ENCODE measurements at places on chromosomes 5 and 9. TPM values are rescaled to one million over a fixed set of nuclear protein-coding genes. Genes with fewer than 3 reads are reported as not detected.

DNA sequence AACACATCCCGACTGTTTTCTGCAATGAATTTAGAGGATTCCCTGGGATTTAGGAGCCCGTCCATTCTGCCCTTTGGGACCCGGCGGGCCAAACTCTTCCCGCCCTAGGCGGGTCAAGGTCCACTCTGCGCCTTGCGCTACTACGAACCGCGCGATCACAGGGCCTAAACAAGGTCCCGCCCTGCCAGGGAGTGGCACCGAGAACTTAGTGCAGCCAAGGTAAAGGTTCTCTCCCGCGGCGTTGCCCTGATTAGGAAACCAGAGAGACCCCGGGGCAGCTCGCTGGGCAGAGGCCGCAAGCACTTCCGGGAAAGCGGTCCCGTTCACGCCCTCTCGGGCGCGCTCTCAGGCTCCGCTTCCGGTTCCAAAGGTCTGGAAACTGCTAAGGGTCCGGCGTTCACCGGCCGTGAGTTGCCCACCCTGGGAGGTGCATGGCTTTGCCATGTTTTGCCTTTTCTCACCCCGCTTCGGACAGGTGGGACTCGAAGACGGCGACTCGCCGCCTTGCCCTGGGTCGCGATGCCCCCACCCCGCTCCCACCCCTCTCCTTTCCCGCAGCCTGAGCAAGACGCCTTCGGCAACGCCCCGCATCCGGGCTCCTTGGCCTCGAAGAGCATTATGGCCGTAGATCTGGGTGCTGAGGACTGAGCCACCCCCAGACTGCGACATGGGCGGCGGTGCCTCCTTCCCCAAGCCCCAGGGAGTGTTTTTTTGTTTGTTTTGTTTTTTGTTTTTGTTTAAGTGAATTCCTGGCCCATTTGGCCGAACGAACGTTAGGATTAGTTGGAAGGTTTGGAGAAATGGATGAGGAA is 23.4 kb downstream of the HNRNPK start:
- DNase-seq = peak; percentile 38

DNA sequence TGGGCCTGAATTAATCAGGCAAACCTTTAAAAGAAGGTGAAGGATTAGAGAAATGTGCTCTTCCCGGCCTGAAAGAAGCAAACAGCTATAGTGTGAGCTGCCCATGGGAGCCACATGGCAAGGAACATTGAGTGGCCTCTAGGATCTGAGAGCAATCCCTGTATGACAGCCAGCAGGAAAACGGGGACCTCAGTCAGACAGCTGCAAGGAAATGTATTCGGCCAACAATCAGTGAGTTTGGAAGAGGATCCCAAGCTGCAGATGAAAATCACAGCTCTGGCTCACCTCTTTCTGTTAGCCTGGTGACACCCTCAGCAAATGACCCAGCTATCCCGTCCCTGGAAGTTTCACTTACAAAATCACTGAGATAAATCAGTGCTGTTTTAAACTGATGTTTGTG is 309.2 kb downstream of the SH3GL2 start:
- DNase-seq = no peak

GRCh38 chr9:92794426-92794825 is 29.8 kb upstream of the BICD2 start:
- no peak for DNase-seq

- DNase-seq = no peak
These were observed 107.7 kb downstream of the DMAC1 start for GRCh38 chr9:7691909-7692308.

GRCh38 chr5:65753189-65753588 is 31.2 kb downstream of the NLN start:
- no peak for DNase-seq

GRCh38 chr5:180801596-180802324 is 846 bp downstream of the MGAT1 start:
- DNase-seq = no peak

- no peak for DNase-seq
These were observed 491.7 kb downstream of the CCDC171 start for GRCh38 chr9:16044579-16044881.

GRCh38 chr5:120252839-120253238 is 211.3 kb upstream of the PRR16 start:
- no peak for DNase-seq

- no peak for DNase-seq
These were observed 68.3 kb downstream of the KCNIP1 start for GRCh38 chr5:170571875-170572852.

- DNase-seq = no peak
These were observed 428.3 kb downstream of the GADD45G start for GRCh38 chr9:90033028-90033650.

- DNase-seq = no peak
These were observed 36.2 kb downstream of the TARS1 start for GRCh38 chr5:33476992-33477391.

GRCh38 chr9:114897196-114897595 is 33.2 kb downstream of the TNFSF8 start:
- no peak for DNase-seq

Gene PCDHA2
- total RNA-seq = 0.93 TPM

Gene SVEP1
- 140 TPM for total RNA-seq

Gene PCDHGA3
- 2.6 TPM for total RNA-seq

Gene C5orf22
- 13.5 TPM for total RNA-seq

Gene SLC46A2
- total RNA-seq = 0.36 TPM

Gene HTR4
- not detected for total RNA-seq

Gene FBXL7
- 18.5 TPM for total RNA-seq

Gene DEPDC1B
- total RNA-seq = 2.3 TPM

Gene PALM2AKAP2
- 23.4 TPM for total RNA-seq

Gene PHF24
- total RNA-seq = 0.95 TPM

Gene AK8
- 1.0 TPM for total RNA-seq

Gene PKD2L2
- not detected for total RNA-seq

Gene BTNL3
- total RNA-seq = not detected
